Hematopoietic multipotent progenitor cell treated with erythropoietin and hydrocortisone succinate and interleukin-3 and kit ligand, for 4 days (in vitro differentiated cells): ENCODE measurements at places on chromosomes 2 and 18.

DNA sequence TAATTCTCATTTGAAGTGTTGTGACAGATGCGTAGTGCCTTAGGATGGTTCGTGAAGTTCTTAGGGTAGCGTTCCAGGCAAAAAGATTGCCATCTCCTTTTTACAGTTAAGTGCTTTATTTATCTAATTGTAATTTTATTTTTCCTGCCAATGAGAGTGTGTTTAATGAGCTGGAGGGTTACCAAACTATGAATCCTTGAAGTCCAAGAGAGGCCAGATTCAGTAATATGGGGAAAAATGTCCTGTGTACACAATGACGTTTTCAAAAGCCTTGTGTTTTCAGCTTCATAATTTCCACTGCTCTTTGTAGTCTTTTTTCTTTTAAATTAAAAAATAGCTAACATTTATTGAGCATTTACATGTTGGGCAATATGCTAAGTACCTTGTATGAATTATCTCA, 23.8 kb downstream of the ACYP2 start:
- DNase-seq: no peak

GRCh38 chr2:56287974-56288373, 104.2 kb downstream of the CCDC85A start:
- no peak for DNase-seq

DNA sequence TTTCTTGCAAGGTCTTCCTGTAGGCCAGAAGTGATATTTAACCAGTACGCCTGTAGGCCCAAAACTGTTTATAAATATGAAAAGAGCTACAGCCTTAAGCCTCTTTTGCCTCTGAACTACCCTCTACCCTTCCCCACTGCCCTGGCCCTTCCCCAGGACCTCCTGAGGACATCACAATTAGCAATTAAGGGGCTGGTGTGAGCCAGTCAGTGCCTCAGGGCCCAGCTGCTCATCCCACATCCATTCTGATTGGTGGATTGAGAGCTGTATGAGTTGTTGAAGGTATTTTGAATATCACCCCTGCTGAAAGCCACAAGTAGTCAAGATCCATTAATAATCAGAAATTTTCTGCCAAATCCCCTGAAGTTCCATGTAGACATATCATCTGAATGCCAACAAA, 126.3 kb upstream of the TACR1 start:
- DNase-seq: no peak

DNA sequence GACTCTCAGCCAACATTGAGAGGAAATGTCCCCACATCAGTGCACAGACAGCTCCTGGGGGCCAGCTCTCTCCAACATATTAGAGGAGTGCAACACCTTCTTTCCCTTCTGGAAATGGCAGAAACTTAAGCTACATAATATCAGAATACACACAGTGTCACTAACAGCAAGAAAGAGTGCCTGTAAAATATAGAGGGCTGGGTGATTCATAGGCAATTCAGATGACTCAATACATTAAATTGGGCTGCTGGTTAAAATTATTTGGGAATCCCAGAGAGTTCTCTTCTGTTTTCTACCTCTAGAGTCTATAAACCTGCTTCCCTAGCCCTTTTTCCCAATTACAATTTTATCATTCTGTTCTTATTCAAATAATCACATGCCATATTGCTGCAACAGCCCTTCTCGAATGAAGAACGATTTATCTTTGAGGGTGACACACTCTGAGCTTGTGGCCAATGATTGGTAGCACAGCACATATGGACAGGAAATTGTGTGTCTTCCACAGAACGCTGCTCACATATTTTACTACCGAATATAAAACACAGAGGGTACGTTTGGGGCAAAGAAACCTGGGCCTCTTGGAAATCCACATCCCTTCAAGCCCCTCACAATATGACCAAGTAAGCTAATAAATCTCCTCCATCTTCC, 381.2 kb downstream of the MBD2 start:
- no peak for DNase-seq

DNA sequence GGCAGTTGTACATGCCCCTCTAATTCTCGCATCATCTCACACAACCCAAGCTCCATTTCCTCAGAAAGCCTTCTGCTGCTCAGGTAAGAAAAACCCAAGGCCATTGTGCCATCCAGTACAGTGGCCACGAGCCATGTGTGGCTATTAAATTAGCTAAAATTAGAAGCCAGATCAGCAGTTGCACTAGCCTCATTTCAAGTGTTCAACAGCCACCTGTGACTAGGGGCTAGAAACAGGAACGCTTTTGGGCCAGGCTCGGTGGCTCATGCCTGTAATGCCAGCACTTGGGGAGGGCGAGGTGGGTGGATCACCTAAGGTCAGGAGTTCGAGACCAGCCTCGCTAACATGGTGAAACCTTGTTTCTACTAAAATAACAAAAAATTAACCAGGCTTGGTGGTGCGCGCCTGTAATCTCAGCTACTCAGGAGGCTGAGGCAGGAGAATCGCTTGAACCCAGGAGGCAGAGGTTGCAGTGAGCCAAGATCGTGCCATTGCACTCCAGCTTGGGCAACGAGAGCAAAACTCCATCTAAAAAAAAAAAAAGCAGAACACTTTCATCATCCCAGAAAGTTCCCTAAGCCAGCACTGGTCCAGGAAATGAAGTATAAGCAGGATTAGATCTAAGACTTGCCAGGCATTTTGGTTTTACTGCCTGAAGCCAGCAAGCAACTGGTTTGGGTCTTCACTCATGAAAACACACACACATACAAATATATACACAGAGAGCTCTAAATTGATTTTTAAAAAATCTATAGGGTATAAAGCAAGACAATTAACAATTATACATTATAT, 35.7 kb downstream of the ATP8B1 start:
- DNase-seq: no peak

DNA sequence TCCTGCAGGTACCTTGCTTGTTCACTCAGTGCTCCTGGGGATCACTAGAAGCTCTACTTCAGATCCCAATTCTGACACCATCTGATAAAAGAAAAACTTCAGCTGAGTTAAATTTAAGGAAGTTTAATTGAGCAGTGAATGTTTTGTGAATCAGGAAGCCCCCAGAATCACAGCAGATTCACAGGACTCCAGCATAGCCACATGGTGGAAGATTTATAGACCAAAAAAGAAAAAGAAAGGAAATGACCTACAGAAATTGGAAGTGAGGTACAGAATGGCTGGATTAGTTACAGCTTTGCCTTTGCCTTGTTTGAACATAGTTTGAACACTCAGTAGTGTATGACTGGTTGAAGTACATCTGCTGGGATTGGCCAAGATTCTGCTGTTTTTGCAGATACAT, 182.7 kb upstream of the SCN7A start:
- DNase-seq: peak; percentile 20

DNA sequence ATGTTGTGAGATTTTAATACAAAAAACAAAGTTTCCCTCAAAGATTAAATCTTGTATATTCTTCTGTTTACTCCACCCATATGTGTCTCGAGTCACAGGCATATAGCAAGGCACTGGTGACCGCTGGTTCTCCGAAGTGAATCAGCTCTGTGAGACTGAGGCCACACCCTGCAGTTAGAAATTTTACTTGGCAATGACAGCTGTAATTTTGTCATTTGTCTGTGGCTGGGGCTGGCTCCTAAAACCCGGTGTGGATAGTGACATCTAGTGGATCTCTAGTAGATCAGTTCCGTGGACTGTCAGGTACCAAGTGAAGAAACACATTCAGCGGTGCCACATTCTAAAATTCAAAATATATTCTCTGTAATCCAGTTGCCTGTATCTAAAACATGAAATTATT, 278.0 kb downstream of the NEDD4L start:
- DNase-seq: peak; percentile 89

- peak; percentile 78 for DNase-seq
These were observed 5.2 kb downstream of the TXNDC2 start for GRCh38 chr18:9890957-9891356.
